ENCODE measurements at places on chromosomes 12 and 14. TPM values are rescaled to one million over a fixed set of nuclear protein-coding genes. Genes with fewer than 3 reads are reported as not detected.
A peak's percentile ranks its signal among the peaks of the same experiment; 100 is the strongest.

DNA sequence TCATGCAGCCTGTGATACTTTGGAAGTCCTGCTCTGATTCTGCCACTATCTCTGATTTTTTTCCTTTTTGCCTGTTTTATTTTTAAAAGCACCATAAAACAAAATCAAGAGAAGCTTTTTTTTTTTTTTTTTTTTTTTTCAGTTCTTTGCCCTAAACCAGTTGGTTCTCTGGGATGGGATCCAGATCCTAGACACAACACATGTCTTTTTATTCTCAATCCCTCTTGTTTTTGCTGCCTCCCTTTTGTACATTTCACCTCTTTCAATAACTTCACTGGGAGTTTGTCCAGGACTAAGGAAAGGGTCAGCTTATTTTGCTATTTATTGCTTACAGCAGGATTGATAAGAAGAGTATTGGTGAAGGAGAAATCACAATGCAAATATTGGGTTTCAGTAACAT is 139.4 kb downstream of the GRIP1 start:
- no peak overlapping the region for H3K4me3 ChIP-seq
- H3K27me3 ChIP-seq, result no peaks in the 10 kb centered on the region
- H3K36me3 ChIP-seq, result no peaks in the 10 kb centered on the region
- H3K4me1 ChIP-seq, result no peaks in the 10 kb centered on the region
- no peak for DNase-seq
- no peak overlapping the region for H3K27ac ChIP-seq

- H3K4me3 ChIP-seq, result no peak overlapping the region
- no peaks in the 10 kb centered on the region for H3K36me3 ChIP-seq
- H3K27me3 ChIP-seq, result no peaks in the 10 kb centered on the region
- H3K27ac ChIP-seq, result no peak overlapping the region
Measured at GRCh38 chr12:32671930-32672780, 6.9 kb upstream of the DNM1L start.

The EPYC gene
- not detected for total RNA-seq

DNA sequence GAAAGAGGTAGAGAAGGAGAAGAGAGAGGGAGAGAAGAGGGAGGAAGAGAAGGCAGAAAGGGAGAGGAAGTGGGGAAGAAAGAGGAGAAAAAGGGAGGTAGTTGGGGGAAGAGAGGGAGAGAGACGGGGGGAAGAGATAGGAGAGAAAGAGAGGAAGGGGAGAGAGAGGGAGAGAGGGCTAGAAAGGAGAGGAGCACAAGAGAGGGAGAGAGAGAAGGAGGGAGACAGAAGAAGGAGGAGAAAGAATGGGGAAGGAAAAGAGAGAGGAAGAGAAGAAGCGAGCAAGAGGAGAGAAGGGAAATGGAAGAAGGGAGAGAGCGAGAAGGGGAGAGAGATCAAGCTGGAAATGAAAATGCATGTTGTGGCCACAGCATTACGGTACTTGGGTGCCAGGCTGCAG is 1368.4 kb upstream of the TMEM132C start:
- H3K27me3 ChIP-seq, result no peaks in the 10 kb centered on the region
- DNase-seq, result peak; percentile 21
- H3K4me1 ChIP-seq, result no peaks in the 10 kb centered on the region
- H3K36me3 ChIP-seq, result no peaks in the 10 kb centered on the region
- no peak overlapping the region for H3K27ac ChIP-seq

GRCh38 chr12:20309504-20310148 is 58.7 kb upstream of the PDE3A start:
- no peak overlapping the region for H3K4me3 ChIP-seq
- no peaks in the 10 kb centered on the region for H3K27me3 ChIP-seq
- H3K4me1 ChIP-seq, result no peaks in the 10 kb centered on the region

The CLEC4A gene
- total RNA-seq, result 1.2 TPM

DNA sequence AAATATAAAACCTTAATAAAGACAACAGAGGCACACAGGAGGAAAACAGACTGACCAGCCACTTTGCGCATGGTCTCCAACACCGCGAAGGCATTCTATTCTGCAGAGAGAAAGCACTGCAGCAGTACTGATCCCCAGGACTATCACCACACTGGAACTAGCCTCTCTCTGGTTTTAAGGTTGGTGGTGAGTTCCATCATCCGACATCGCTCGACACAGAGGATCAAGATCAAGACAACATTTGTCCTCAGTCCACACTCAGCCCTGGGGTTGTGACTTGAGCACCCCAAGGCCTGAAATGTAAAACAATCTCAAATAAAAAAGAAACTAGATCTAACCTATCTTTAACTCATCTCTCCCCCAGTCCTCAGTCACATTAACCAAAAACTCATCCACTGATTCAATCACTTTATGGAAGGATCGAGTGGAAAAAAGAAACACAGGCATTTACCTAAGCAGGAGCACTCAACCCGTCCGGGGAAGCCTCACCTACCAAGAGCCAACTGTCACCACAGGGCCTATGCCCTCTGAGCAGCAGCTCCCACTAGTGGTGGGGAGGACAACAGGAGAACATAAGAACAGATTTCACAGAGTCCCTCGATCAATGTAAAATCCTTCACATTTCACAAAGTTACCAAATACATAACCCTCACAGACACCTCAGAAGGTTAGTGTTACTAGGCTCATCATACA is 17.7 kb downstream of the STXBP6 start:
- no peak overlapping the region for H3K27ac ChIP-seq
- peaks cover 6% of the 10 kb centered on the region for H3K4me1 ChIP-seq
- H3K36me3 ChIP-seq, result no peaks in the 10 kb centered on the region
- no peak overlapping the region for H3K4me3 ChIP-seq
